Left forelimb (tissue), 1 donor: ENCODE measurements at places on chromosomes 2 and 18.
A peak's percentile ranks its signal among the peaks of the same experiment; 100 is the strongest.

DNA sequence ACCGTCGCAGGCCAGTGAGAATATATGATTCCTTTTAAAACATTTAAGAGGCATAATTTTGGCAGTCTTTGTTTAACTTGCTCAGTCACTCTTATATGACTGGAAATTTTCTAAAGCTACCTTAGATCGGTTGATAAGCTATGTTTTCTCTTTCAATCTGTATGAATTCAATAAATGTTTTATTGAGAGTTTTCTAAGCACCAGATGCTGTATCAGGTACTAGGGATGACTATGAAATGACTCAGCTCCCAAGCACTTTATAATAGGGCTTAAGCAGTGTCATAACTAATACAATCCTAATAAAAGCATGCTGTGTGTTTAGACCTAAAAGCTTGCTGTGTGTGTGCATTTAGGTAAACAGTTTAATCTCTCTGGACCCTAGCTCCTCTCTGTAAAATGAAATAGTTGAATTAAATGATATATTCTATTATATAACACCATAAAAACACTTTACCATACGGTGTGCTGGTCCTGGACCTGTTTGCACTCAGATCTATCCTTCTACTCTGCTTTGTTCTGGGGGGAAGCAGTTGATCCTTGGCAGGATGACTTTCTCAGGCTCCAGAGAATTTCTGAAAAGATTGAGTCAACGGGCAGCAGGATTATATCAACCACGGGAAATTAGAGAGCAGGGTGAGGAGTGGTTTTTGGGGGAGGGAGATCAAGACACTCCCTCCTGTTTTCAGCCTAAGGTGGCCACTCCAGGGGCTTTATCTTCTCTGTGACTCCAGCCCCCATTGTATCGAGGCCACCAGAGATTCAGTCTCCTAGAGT lies 26.1 kb upstream of the SLC38A11 start:
- no peak for DNase-seq

DNA sequence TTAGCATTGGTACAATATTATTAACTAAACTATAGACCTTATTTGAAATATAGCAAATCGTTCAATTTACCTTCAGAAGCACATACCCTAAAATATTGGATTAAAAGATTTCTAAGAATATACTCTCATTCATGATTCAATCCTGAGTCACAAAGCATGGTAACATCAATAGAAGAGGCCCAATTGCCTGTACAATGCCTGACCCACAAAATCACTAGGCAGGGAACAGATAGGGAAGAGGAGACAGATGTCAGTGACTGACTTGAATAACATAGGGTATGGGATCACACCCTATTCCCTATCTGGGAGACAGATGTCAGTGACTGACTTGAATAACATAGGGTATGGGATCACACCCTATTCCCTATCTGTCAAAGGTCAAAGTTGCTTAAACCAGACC lies 611.6 kb upstream of the VRK2 start:
- DNase-seq, result no peak

DNA sequence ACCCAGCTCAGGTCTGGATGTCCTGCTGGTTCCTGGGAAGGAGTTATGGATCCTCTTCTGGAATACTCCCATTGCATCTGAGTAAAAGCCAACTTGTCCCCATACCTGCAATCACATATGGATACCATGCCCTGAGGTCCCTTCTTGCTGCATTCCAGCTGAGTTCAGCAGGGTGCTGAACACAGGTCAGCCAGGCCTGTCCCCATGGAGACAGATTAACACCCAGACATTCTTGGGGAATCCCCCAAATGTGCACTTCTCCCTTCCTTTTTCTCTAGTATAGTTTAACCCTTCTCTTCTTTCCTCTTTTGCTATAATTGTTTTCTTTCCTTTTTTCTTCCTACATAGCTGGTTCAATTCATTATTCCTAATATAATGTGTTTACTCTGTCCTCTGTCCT lies 799.6 kb upstream of the HS6ST1 start:
- DNase-seq, result no peak

GRCh38 chr2:214035091-214035852 lies 375.6 kb upstream of the VWC2L start:
- no peak for DNase-seq

GRCh38 chr2:216222650-216223352 lies 113.7 kb downstream of the XRCC5 start:
- no peak for DNase-seq

DNA sequence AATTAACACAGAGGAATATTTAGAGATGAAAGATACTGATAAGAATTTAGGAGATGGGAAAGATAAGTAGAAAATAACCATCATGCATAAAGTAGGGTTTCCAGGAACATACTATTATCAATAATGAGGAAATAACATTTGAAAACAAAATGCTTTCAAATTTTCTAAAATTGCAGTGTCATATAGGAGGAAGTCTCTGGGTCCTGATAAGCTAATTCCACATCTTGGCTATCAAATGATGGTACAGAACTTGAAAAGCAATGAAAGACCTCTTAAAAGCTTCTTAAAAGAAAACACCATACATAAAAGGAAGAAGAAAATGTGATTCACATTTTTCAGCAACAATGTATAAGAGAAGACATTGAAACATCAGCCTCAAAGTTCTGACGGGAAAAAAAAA lies 1024.8 kb downstream of the TSN start:
- DNase-seq, result no peak

DNA sequence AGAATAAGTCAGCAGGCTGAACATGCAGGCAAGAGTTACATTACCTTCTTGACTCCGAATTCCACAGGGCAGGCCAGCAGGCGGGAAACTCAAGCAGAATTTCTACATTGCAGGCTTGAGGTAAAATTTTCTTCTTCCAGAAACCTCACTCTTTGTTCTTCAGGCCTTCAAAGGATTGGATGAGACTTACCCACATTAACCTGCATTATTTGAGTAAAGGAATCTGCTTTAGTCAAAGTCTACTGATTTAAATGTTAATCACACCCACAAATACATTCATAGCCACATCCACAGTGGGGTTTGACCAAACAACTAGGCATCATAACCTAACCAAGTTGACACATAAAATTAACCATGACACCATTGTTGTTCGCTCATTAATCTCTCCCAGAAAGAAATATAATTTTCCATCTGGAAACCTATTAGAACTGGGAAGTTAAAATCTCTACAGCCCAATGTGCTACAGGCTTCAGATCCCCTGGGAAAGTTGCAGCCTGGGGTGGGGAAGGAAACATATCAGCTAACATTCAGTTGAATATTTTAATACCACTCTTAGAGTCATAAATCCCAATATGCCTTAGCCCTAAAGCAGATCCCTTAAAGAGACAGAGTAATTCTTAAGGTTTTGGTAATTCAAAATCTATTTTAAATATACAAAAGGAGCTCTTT lies 468.2 kb upstream of the TNP1 start:
- no peak for DNase-seq

DNA sequence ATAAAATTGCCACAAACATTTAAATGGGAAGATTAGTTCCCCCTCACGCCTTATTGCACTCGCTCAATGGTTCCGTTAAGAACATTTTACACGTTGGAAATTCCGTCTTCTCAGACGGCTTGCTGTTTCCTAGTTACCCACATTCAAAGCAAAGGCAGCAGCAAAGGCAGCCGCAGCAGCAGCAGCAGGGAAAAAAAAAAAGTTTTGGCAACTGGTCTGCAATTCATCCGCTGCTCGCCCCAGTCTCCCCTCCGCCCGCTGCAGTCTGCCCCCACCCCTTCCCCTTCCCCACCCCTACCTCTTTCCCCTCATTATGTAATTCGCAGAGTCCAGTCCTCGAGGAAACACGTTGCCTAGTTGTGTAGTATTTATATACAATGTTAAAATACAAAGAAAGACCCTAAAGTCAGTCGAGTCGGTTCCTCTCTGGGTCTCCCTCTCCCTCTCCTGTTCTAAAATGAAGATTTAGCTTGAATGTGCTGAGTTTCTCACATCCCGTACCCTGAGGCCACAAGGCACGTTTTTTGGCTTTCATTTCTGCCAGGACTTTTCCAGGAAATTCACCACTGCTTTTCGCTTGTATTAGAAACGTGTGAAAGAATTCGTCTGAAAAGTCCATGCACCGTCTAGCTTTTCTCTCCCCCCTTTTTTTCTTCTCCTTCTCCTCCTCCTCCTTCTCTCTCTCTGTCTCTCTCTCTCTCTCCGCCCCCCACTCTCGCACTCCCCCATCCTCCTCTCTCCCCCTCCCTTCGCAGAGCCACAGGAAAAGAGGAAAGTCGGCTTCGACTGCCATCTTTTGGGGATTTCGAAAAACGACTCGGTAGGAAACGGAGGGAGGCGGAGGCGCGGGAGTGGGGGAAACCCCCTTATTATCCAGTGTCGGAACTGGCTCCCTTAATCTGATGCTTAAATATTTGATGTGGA lies 140.0 kb downstream of the MEIS1 start:
- peak; percentile 86 for DNase-seq

GRCh38 chr18:51168026-51168742 lies 29.3 kb downstream of the MEX3C start:
- DNase-seq, result no peak

DNA sequence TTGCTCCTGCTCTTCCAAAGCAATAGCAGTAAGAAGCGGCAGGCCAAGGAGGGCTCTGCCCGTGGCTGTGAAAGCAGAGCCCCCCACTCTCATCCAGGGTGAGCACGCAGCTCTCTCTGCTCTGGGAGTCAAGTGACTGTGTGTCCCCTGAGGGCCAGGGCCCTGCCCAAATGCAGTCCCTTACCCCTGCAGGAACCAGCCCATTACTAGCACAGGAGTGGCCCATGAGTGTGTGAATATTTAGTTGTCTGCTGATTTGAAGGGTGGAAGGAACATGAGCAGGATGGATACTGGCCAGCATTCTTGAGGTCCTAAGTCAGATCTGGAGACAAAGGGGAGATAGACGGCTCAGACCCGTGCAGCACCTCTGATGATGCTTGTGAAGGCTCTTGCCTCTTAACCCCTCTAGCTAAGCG lies 69.7 kb upstream of the FOSL2 start:
- DNase-seq, result no peak

DNA sequence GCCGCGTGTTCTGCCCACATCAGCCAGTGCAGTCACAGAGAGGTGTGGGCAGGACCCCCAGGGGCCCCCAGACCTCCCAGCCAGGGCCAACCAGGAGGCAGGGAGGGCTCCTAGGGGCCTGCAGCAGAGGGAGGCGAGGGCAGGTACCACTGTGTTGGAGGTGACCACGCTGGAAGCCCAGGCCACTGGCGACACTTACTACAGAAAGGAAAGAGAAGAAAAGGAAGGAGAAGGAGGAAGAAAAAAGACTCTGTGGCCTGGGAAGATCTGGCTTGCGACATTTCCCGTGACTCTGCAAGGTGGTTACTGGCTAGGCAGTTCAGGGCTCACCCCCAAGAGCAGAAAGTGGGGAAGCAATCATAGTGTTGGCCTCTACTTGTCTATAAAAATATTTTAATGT lies 98.1 kb upstream of the BCL2L11 start:
- DNase-seq, result no peak

- peak; percentile 90 for DNase-seq
These were observed 410 bp upstream of the TGIF1 start for GRCh38 chr18:3449512-3450011.
